ENCODE measurements at places on chromosomes 3 and 15.

GRCh38 chr15:68730471-68730919, 90.2 kb downstream of the ANP32A start:
- DNase-seq, result peak; percentile 32

DNA sequence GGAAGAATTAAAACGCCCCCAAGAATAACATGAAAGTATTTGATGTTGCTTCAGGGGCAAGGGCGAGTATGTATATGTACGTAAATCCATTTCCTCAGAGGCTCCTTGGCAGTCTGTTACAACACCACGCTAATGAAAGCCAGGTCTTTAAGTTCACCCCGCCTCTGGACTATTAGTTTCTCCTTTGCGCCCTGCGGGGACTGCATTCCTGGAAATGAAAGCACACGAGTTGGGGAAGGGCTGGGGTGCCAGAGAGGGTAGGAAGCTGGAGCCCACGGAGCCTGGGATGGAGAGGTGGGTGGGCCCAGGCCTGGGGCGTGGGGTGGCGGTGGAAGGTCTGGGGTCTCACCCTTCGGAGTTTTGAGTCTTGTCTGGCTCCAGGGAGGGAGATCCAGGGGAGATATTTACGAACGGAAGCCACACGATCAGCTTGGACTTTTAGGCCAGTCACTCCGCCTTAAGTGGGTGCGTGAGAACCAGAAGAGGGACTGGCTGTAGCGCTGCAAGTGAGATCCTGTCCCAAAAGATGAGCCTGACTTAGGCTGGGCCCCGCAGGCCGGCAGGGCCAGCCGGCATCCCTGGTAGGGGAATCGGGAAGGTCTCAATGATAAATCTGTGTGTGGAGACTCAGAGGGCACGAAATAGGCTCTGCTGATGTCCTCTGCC, 1.6 kb upstream of the PLCL2 start:
- no peak for DNase-seq

DNA sequence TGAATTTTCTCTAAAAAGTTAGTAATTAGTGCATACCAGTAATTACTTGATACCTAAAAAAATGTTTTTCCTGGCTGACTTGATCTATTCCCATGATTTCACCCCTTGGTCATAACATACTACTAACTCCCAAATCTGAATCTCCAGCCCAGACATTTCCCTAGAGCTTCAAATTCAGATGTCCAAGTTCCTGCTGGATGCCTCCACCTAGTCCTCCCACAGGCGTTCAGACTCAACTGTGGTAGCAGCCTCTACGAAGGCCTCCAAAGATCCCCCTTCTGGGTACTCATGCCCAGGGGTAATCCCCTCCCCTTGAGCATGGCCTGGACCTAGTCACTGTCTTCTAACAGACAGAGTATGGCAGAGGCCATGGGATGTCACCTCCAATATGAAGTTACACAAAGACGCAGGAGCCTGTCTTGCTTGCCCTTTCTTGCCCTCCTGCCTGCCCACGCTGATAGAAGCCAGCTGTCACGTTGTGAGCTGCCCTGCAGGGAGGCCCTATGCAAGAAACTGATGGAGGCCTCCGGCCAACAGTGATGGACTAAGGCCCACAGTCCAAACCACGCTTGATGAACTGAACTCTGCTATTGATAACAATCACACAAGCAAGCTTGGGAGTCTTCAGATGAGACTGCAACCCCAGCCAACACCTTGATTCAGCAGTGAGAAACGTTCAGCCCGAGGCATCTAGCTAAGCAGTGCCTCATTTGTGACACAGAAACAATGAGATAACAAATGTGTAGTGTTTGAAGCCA, 8.6 kb upstream of the FBN1 start:
- no peak for DNase-seq

GRCh38 chr15:98123297-98123696, 162.8 kb downstream of the ARRDC4 start:
- DNase-seq, result no peak

DNA sequence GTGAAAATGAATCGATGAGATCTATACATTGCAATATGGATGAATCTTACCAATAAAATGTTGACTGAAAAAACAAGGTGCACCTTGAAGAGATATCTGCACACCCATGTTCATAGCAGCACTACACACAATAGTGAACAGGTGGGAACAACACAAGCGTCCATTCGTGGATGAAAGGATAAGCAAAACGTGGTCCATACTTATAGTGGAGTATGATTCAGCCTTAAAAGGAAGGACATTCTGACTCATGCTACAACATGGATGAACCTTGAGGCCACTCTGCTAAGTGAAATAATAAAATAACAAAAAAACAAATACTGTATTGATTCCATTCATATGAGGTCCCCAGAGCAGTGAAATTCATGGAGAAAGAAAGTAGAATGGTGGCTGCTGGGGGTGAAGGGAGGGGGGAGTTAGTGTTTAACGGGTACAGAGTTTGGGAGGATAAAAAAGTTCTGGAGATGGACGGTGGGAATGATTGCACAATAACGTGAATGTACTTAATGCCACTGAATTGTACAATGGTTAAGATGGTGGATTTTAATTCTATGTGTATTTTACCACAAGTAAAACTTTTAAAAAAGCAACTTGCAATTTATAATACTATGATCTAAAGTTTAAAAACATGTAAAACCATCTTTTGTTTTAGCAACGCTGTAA, 35.6 kb downstream of the IQSEC1 start:
- DNase-seq, result no peak

DNA sequence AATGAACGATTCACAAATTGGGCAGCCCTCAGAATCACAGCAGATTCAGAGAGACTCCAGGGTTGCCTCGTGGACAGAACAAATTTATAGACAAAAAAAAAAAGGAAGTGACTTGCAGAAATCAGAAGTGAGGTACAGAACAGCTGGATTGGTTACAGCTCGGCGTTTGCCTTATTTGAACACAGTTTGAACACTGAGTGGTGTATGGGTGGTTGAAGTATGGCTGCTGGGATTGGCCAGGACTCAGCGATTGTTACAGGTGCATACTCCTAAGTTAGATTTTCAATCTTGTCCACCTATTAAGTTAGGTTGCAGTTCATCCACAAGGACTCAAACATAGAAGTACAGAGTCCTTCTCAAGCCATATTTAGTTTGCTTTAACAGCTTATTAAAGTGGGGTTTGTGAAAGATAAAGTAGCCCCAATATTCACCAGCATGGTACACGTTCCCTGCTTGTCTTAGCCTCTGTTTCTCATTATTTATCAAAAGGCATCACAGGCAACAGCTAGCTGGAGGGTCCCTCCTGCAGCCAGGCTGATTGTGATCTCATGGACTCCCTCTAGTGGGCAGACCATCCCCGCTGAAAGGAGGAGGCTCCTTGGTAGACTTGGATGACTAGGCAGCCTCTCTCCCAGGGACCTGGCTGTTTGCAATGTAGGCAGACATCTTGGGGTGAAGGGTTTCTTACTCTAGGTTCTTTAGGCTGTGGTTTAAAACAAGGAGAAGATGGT, 17.6 kb upstream of the ALDH1L1 start:
- DNase-seq, result no peak

DNA sequence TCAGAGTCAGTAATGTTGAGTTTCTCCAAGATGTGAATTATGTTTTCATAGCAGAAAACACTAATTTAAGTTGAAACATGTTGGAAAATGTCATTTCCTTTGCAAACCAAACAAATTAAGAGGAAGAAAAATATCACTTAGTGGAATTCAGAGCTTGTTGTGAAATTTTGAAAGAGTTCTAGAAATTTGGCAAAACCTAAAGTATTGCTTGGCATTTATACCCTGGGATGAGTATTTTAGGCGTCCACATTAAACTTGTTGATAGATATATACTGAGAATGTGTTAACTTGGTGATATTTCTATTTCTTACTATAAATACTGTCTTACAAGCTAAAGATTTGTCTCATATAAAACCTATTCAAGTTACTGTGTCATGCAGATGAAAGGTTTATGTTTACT, 335.2 kb downstream of the NSUN3 start:
- DNase-seq, result no peak

GRCh38 chr3:176615826-176616225, 581.5 kb downstream of the TBL1XR1 start:
- DNase-seq, result no peak

- no peak for DNase-seq
Observed at GRCh38 chr3:50519471-50520089, 16.1 kb upstream of the CACNA2D2 start.

GRCh38 chr15:73295630-73296286, 73.0 kb downstream of the HCN4 start:
- DNase-seq, result no peak

DNA sequence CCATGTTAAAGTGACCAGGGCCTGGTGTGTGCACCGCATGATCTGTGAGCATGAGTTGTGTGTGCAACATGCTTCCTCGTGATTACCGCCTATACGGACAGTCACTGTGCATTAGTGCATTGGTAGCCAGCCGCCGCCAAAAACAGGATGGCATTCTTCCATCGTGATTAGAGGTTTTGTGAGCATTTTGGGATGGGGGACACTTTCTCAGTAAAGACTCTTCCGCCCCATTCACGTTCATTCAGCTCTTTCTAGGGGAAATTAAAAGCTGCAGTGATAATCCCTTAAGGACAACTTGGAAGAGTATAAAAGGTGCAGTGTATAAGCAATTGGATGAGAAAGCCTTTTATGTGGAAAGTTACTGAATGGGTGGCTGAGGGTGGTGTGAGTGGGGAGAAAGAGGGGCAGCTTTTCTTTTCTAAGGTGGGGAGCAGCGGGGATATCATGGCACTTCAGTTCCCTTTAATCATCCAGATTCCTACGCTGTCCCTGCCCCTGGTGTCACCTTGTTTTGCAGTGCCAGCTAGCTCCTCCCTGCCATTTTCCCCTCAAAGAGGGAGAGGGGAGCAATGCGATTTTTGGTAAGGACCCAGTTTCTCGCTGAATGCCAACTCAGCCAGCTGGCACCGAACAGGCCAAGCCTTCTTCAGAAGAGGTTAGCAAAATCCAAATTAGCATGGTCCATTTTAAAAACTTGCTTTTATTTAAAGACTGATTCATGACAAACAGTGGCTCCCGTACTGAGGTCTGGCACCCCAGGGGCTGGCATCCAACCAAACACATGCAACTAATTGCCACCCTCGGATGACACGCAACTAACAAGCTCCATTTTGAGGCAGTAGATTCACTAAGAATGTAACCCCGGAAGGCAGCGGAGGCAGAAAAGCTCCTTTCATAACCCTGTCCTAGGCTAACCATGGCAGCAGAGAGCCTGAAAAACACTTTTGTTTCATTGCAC, 447.8 kb downstream of the FHIT start:
- no peak for DNase-seq

DNA sequence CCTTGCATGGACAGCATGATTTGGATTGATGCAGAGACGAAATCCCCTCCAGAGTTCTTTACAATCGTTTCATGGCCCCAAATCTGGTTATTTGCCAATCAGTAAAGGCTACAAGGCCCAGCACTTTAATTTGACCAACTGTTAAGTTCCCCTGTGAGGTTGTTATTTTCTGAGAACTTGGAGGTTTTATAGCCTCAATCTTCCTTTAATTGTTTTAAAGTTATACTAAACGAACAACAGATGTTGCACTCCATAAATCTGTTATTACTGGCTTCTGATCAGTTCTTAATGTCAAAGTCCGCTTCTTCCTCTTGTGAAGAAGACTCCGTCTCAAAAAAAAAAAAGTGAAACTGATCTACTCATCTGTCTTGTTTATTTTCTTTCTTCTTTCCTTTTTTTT, 30.8 kb downstream of the LARP6 start:
- DNase-seq, result no peak

- no peak for DNase-seq
Observed at GRCh38 chr15:68504681-68505170, 72.8 kb upstream of the ITGA11 start.

- no peak for DNase-seq
Observed at GRCh38 chr3:131708241-131708640, 205.5 kb upstream of the MRPL3 start.

DNA sequence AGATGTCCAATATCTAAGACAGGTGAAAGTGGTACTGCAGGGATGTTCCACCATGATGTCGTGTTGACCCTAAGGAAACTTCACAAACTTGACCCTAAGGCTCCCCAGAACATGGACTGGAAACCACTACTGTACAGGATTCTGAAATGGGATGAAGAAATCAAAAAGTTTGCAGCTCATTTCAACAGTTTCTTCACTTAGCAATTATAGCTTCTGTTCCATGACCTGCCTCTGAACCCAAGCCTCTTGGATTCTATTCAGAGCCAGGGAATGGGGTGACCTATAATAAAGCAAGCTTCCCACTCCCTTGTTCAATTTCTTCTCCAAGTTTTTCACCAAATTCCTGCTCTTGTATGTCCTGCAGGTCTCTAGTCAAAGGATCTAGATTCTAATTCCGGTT, 40.7 kb downstream of the DUT start:
- no peak for DNase-seq

DNA sequence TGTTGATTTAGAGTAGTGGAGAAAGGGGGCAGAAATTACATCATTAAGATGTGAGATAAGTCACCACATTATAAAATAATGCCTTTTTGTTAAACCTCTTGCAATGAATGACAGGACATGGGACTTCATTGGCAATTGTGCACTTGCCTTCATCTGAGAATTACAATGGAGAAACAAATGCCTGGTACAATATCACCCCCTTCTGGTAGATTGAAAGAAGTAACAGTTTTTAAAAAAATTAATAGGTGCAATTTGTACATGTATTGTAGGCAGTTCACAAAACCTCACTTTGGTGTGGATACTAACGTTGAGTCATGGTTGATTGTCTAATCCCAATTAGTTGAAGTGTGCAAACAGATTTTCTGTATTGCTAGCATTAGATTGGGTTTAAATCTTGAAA, 4.6 kb upstream of the P2RY14 start:
- no peak for DNase-seq

DNA sequence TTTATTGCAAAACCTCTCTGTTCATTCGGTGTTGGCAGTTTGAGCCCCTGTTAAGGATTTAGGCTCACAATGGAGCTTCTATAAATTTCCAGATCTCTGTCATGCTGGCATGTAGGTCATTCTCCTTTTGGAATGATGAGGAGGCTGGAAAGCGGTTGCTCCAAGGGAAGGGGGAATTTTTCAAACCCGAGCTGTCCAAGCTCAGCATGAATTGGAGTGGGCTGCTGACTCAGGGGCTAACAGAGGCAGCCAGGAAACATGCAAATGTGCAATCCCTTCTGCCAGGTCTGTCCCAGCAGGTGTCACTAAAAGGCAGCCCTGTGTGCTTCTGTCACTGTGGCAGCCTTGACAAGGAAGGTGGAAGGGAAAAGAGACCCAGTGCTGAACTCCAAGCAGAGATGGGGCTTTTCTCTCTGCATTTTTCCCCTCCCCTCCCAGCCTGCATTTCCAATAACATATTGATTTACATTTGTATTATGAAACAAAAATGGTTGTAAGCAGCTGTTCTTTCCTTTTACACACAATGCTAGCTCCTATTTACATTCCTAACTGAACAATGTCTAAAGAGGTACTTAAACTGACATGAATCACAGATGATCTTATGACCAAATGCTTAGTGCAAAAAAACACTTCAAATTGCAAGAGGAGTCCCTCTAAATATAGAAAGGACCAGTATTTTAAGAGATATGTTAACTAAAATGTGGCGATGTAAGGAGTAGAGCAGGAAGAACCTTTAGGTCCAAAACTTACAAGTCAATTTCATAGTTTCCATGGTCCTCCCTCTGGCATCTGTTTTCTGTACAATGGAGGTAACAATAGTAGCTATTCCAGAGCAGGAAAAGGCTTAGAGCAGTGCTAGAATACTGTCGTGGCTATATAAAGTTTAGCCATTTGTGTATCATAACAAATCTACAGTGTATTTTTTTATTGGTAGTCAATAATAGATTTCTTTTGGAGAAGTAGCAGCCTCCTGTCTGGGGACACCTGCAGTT, 84.5 kb upstream of the ATP10A start:
- no peak for DNase-seq

Measured in kidney epithelial cell (primary cell).